ENCODE measurements at places on chromosomes 11 and 22.

DNA sequence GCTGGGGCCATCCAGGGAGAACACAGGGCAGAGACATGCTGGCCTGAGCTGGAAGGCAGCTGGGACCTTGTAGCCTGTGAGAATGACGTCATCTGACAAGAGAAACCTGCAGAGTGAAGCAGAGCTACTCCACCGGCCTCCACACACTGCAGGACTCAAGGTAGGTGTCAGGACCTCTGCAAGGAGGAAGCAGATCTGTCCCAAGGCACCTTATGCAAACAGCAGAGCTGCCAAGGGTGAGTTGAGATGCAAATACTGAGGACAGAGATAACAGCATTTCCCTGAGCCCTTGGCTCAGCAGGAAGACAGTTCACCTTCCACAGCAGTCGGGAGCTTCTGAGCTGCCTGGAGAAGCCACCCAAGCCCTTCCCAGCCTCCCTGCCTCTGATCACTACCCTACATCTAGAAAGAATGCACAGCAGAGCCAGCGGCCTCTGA is 51.9 kb upstream of the IGSF9B start:
- no peak for DNase-seq

DNA sequence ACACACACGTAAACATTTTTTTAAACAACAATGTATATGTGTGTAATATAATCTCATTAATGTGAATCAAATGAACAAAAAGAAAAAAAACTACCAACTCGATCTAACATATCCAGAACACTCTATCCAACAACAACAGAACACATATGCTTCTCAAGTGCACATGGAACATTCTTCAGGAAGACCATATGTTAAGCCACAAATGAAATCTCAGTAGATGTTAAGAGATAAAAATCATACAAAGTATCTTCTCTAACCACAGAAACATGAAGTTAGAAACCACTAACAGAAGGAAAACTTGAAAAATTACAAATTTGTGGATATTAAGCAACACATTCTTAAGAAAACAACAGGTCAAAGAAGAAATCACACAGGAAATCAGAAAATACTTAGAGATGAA is 25.5 kb upstream of the TMEM45B start:
- DNase-seq, result no peak

GRCh38 chr22:35609761-35610160 is 7.4 kb downstream of the MB start:
- DNase-seq, result no peak

- no peak for DNase-seq
These were observed 86.3 kb upstream of the RTL6 start for GRCh38 chr22:44584256-44584902.

DNA sequence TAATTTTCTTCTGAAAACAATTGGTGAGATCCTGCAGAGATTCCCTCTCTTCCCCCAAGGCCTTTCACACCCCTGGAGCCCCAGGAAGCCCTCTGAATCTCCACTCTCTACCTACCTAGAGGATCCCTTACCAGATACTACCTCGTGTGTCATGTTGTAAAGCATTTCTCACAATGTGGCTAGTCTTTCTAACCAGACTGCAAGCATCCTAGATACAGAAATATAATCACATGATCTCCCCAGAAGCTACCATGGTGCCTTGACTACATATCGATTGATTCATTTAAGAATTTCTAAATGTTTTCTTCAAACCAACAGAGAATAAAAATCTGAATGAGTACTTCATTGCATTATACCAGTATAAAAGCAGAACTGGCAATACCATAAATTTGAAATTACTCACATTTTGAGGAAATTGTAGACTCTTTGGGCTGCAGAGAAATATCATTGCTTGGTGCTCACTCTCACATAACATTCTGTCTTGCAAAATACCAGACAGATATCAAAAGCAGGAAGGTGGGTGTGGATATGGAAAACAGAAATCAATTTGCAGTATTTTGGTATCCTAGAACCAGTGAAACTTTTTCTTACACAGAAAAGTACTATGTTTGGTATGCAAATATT is 113.5 kb downstream of the MAML2 start:
- no peak for DNase-seq

DNA sequence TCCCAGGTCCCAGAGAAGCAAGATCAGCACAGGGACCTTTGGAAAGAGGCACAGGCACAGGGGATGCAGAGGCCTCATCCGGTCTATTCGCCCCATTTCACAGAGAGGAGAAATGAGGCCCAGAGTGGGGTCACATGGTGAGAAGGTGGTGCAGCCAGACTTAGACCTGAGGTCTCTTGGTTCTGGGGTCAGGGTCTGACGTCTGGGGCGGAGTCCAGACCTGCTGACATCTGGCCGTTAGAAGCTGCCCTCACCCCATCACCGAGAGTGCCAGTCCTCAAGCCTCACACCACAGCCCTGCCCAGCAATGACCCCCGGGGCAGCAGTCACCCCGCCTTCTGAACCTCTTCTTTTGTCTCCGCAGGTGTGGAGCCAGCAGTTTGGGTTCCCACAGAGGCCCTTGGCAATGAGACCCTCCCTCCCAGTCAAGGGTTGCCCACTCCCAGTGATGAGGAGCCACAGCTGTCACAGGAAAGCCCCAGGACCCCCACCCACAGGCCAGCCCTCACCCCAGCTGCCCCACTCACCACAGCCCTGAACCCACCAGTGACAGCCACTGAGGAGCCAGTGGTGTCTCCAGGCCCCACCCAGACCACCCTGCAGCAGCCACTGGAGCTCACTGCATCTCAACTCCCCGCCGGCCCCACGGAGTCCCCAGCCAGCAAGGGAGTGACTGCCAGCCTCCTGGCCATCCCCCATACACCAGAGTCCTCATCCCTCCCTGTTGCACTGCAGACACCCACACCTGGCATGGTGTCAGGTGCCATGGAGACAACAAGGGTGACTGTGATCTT is 62.4 kb downstream of the OTOG start:
- no peak for DNase-seq

GRCh38 chr11:112553205-112553731 is 292.6 kb upstream of the PLET1 start:
- no peak for DNase-seq

GRCh38 chr11:118679483-118679882 is at the start of gene TREH:
Gene TREH, minus strand, starts transcription at chr11:118679650. Its CDS starts 23 bp downstream, at chr11:118679627.
- no peak for DNase-seq

- no peak for DNase-seq
These were observed 47.7 kb downstream of the GAB4 start for GRCh38 chr22:16960220-16960883.

- DNase-seq, result no peak
These were observed 37.0 kb downstream of the OSBP2 start for GRCh38 chr22:30731658-30732057.

DNA sequence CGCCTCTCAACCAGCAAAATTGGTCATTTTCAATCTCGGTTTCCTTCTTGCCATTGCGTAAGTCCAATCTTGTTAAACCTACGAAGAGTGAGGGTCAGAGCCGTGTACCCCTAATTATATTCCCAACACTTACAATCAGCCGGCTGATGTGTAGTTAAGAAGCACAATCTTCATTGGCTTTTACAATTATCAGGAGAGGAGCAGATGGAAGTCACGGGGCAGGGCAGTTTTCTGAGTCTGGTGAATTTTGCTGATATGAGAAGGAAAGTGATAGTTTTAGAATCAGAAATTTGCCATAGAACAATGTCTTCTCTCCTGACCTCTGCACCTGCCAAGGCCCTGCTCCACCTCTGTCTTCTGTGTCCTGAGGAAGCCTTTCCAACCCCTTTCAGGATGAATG is 35.0 kb upstream of the ATXN10 start:
- DNase-seq, result no peak

- no peak for DNase-seq
These were observed 293.9 kb upstream of the PLET1 start for GRCh38 chr11:112554586-112554985.

GRCh38 chr11:28259177-28259843 is 151.1 kb downstream of the METTL15 start:
- DNase-seq, result no peak

All from GM04503 (cell line).